ENCODE measurements at places on chromosomes 1 and 21.
A peak's percentile ranks its signal among the peaks of the same experiment; 100 is the strongest.

- DNase-seq, result peak; percentile 65
Observed at GRCh38 chr1:109769330-109770078, 5.8 kb upstream of the EPS8L3 start.

GRCh38 chr1:163137556-163138265 is 65.0 kb downstream of the RGS5 start:
- no peak for DNase-seq

DNA sequence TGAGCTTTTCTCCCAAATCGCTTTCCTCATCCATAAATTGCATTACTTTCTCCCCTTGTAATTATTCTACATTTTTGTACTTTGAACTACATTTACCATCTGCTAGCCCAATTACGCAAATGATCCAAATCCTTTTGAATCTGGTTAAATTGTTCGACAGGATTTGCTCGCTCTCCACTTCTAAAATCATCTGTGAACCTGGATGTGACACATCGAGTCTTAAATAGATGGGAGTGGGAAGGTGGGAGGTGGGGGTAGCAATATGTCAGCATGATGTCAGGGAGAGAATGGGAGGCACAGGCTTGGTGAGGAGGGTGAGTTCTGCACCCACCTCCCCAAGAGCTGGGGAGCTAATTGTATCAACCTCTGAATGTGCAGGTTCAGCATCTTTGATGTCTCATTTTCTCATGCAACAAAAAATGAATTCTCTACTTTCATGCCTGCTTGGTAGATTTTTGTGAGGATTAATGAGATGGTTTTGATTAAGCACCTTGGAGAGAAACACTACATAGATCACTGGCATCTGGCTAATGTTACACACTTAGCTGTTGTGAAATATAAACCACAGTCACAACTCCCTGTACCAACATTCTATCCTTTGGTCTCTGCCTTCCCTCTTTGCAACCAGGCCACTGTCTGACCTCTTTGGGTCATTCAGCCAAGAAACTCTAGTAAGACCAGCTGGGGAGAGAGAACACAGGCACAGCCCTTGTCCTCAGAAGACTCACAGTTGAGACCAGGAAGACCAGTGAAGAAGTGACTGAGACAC is 165.1 kb downstream of the DAB1 start:
- DNase-seq, result no peak

GRCh38 chr1:204065174-204065985 is 7.5 kb upstream of the SOX13 start:
- peak; percentile 57 for DNase-seq

- DNase-seq, result no peak
Observed at GRCh38 chr1:226697151-226697928, 41.7 kb downstream of the ITPKB start.

DNA sequence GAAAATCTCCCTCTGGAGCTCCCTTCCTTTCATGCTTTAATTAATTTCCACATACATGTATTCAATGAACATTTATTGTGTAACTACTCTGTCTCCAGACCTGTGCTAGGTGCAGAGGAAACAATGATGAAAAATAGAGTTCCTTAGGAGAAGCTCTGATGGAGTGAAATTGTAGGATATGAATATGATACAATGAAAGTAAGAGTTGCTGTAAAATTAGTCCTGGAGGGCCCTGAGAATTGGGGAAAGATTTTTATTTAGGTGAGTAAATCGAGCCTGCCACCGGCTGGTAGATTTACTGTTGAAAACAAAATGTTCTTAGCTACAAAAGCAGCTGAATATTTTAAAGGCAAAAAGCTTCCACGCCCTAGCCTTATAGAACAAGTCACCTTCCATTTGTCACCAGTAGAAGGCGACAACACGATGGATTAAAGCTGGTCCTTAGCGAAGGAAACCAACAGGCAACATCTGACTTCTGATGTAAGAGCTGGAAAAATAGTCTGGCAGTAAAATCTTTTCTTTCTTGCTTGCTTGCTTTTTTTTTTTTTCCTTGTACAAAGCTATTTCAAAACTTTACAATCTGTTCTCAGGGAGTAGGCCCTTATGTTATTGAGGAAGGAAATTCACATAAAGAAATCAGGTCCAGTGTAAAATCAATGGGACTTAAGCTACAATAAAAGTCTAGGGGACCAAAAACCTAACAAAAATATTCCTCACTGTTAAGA is 82.0 kb upstream of the ROR1 start:
- DNase-seq, result peak; percentile 75

DNA sequence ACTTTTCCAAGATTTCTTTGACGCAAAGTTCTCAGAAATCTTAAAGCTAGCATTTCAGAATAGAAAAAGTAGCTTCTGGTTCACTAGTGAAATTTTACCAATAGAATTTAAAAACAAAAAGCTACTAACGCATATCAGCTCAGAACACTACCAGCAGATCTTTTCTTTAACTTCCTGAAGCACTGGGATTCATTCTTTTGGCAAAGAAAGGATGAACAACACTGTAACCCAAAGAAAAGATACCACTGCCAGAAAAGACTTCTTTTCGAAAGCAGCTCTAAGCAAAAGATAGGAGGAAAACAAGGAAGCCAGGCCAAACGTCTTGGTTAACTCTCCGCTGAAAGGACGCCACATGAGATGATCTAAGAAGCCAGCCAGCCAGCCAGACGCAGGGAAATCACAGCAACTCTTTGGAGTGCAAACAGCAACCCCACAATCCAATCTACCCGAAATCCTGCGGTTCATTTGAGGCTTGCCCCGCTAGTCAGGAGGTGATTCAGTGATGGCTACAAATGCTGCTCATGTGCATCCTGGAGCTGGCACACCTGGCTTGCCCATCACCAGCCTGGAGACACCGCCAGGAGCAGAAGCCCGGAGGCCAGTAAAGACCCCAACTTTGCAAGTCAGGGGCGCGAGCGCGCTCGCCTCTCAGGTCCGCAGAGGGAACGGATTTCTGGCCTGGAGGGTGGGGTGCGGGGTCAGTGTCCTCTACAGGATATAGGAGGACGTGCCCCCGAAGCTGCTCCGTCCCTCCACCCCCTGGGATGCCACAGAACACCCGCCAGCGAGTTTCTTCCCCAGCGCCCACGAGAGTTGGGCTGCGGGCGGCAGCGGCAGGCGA is 812 bp downstream of the NBPF1 start:
- DNase-seq, result peak; percentile 76

DNA sequence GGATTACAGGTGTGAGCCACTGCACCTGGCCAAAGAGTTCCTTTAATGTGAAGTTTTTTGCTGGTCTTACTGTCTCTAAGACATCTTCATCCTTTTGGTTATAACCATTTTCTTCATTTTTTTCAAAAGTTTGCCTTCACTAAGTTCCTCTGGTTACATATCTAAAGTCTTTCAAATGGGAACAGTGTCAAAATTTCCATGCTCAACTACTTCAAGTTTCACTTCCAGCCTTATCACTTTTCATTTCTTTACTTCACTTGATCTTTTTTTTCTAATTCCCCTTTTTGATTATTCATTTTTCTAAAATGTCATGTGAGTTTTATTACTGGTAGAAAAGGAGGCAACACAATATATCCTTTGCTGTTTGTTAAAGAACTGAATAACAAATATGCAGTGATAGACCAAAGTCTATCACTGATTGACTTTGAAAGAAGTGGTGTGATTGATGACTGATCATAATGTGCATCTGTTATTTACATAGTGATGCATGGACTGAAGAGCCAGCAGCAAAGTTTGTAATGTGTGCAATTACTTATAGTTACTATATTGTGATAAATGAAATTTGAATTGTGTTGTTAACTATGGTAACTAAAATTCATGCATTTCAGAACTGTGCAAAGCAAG is 16.0 kb upstream of the ZFYVE9 start:
- no peak for DNase-seq

- no peak for DNase-seq
Observed at GRCh38 chr1:201753492-201753891, 75.5 kb upstream of the IPO9 start.

- DNase-seq, result no peak
Observed at GRCh38 chr1:162832470-162832869, 28.5 kb downstream of the CCDC190 start.

- DNase-seq, result peak; percentile 4
Observed at GRCh38 chr1:197144570-197145325, 1.7 kb downstream of the ASPM start.

- DNase-seq, result no peak
Observed at GRCh38 chr1:212954514-212954913, 4.2 kb downstream of the VASH2 start.

GRCh38 chr1:247376659-247377058 is 39.3 kb upstream of the NLRP3 start:
- no peak for DNase-seq

DNA sequence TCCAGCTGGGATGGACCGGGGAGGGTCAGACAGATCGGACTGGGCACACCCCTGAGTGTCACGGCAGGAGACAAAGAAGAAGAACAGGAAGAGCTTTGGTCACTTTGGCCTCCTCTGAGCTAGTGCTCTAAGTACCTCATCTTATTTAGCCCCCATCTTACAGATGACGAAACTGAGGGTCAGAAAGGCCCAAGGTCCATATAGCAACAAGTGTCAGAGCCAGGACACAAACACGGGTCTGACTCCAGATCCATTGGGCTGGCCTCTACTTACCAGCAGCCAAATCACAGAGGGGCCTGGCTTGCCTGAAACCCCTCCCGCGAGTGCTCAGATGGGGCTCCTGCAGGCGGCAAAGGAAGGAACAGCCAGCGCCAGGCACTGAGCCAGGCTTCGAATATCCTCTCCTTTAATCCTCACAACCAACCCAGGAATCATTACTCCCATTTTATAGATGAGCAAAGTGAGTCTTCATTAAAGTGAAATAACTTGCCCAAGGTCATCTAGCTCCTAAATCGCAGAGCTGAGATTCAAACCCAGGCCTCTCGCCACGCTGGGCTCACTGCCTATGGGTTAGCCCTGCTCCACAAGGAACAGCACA is 25.7 kb upstream of the SELENON start:
- no peak for DNase-seq

DNA sequence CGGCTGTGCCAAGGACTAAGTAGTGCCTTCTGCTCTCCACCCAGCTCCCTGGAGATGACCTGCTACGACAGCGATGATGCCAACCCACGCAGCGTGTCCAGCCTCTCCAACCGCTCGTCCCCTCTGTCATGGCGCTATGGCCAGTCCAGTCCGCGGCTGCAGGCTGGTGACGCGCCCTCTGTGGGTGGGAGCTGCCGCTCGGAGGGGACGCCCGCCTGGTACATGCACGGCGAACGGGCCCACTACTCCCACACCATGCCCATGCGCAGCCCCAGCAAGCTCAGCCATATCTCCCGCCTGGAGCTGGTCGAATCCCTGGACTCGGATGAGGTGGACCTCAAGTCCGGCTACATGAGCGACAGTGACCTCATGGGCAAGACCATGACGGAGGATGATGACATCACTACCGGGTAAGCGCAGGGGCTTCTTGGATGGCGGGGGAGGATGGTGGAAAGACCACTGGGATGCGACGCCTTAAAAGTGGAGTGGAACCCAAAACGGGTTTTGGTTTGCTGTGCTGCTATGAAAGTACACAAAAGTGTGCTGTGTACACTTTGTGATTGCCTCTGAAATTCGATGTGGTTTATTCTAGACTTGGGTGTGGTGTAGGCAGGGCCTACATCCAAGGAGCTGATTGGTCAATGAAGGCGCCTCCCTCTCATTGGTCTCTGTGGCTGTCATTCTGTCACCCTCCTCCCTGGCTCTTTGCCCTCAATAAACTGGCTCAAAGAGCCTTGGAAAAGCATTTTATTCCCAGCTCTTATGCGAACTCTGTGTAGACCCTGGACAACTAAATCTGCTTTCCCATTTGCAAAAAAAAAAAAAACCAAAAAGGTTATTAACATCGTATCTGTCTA is 110.4 kb upstream of the IPO9 start:
- DNase-seq, result no peak

DNA sequence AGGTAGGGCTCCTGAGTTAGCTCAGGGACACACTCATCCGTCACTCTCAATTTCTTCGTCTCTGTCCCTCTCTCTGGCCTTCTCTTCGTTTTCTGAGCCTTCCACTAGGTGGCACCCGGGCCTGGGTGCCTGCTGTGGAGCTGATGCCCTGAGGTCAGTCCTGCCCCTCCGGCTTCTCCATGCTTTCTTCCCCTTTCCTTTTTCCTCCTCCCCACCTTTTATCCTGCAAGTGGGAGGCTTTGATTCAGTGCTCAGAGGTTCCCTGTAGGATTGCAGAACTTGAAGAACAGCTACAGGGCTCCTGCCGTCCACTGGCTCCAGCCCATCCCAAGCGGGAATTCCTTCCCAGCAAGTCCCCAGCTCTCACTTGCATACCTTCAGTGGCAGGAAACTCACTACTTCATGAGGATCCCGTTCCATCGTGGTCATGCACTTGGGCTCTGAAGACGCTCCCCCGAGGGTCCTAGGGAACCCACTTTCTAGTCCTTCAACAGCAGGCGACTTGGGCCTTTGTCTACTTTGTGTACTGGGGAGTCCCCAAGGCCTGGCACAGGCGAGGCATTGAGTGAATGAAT is 45.6 kb downstream of the SRRM1 start:
- peak; percentile 78 for DNase-seq

DNA sequence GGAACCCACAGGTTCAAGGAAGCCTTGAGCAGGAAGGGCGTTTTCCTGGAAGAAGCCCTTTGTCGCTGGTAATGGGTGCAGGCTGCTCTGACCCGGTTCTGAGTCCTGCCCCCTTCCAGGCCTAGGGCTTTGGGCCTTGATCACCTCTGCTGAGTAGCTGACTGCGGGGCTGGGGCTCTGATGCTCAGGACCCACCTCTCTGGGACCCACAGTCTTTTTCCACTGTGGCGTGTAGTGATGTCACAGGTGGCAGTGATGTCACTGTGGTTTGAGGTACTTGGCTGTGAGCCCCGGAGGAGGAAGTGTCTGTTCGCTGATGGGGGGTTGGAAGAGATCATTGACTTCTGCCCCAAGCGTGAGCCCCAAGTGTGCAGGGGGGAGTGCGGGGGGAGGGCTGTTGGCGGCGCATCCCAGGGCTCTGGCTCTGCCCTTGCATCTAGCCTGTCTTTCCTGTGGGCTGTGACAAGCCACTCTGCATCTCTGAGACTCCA is 6.9 kb downstream of the TNFRSF1B start:
- no peak for DNase-seq

DNA sequence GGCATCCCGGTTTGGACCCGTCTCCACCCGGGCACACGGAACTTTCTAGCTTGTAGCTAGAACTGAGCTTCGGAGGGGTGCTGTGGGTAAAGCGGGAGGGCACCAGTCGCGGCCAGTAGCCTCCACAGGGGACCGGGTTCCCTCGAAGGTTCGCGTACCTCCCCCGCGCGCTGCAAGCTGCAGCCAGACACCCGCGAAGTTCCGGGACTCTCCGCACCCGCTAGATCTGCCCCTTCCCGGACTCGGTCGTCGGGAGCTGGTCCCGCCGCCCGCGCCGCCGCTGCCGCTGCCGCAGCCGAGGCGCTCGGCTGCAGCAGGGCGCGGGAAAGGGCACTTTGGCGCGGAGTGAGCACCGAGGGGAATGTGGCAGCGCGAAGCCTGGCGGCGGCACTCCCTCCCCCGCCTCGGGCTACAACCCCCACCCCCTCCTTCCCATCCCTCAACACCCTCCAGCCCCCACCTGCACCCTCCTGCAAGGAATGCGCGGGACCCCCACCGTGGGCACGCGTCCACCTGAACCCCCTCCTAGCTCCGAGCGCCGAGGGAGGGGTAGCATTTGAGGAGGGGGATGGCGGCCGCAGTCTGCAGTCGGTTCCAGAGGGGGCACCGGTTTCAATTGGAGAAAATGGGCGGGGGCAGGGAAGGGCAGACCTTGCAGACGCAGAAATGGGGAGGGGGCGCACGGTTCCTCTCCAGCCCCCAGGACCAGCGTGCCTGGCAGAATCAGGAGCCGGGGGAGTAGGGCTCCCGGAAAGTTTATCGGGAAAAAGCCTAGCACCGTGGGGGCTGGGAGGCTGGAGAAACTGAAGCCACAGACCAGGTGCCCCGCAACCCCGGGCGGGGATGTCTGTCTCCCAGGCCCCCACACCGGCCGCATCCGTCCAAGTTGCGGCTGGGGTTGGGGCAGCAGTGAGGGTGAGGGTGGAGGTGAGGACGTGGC is 968 bp downstream of the CSMD2 start:
- peak; percentile 33 for DNase-seq

- DNase-seq, result no peak
Observed at GRCh38 chr1:33170351-33171274, 11.2 kb downstream of the TRIM62 start.

Measured in urothelium cell line (cell line).